ENCODE measurements at places on chromosomes 4 and X. TPM values are rescaled to one million over a fixed set of nuclear protein-coding genes. Genes with fewer than 3 reads are reported as not detected.

DNA sequence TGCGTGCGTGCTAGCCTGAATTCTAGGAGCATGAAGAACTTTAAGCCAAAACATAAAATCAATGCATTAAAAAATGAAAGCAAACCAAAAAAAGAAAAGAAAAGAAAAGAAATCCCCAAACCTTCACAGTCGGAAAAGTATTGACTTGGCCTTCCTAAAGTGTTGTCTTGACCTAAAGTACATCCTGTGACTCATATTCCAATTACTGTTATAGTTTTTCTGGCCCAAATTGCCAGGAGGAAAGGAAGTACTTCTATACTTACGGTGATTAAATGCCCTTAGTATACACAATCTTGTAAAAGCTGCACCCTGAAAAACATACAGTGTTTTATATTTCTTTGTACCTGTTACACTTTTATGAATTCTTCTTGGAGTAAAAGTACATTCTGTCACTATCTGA is 512.8 kb downstream of the ANKRD50 start:
- H3K36me3 ChIP-seq, result no peaks in the 10 kb centered on the region
- H3K27ac ChIP-seq, result no peak overlapping the region
- DNase-seq, result no peak
- no peaks in the 10 kb centered on the region for H3K27me3 ChIP-seq

Gene PIR
- 5.3 TPM for total RNA-seq

DNA sequence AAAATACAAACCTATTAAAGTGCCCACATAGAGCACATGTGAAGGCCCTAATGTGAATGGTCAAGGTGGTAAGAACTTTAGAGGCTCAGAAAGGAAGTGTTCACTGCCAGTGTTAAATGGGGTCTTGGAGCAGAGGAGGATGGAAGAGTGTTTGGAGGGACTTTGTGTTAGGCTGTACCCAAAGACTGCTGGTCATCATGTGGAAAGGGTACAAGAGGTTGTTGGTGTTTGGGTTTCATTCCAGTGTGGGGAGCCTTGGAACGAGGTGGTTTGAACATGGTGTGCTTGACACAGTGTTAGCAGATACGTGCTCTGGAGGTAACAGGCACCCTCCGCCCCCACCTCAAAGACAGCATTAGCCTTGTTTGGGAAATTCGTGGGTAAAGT is 73.1 kb downstream of the RAPGEF2 start:
- no peak overlapping the region for H3K4me3 ChIP-seq
- H3K4me1 ChIP-seq, result peaks cover 35% of the 10 kb centered on the region
- no peak for DNase-seq
- H3K27ac ChIP-seq, result no peak overlapping the region
- H3K27me3 ChIP-seq, result no peaks in the 10 kb centered on the region

GRCh38 chrX:39163581-39164126 is 362.4 kb downstream of the MID1IP1 start:
- H3K4me3 ChIP-seq, result no peak overlapping the region
- no peaks in the 10 kb centered on the region for H3K4me1 ChIP-seq
- no peaks in the 10 kb centered on the region for H3K36me3 ChIP-seq
- no peaks in the 10 kb centered on the region for H3K27me3 ChIP-seq
- no peak for DNase-seq

- no peak overlapping the region for H3K27ac ChIP-seq
- no peaks in the 10 kb centered on the region for H3K36me3 ChIP-seq
- H3K4me3 ChIP-seq, result no peak overlapping the region
Observed at GRCh38 chr4:172996571-172997216, 171.9 kb upstream of the GALNT7 start.

Gene KLKB1
- total RNA-seq, result 2.6 TPM

GRCh38 chrX:153460826-153461225 is 9.6 kb downstream of the HAUS7 start:
- DNase-seq, result peak; percentile 32
- H3K27ac ChIP-seq, result no peak overlapping the region
- H3K4me3 ChIP-seq, result no peak overlapping the region
- no peaks in the 10 kb centered on the region for H3K36me3 ChIP-seq

Gene ITIH6
- not detected for total RNA-seq

DNA sequence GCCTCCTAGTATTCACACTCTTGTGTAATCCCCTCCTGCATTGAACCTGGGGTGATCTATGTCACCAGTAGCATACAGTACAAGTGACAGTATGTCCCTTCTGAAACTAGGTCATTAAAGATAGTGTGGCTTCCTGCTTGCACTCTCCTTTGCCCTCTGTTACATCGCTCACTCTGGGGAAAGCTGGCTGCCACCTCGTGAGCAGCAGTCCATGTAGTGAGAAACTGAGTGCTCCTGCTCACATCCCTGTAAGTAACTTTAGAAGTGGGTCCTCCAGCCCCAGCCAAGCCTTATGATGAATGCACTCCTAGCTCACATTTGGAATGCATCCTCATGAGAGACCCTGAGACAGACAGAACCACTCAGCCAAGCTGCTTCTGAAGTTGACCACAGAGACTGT is 89.8 kb upstream of the TNIP3 start:
- H3K36me3 ChIP-seq, result no peaks in the 10 kb centered on the region
- no peaks in the 10 kb centered on the region for H3K27me3 ChIP-seq
- no peak for DNase-seq
- H3K27ac ChIP-seq, result no peak overlapping the region
- H3K4me3 ChIP-seq, result no peak overlapping the region

GRCh38 chr4:8435656-8436121 is 4.8 kb downstream of the ACOX3 start:
- no peak overlapping the region for H3K4me3 ChIP-seq
- H3K4me1 ChIP-seq, result peaks cover 56% of the 10 kb centered on the region
- DNase-seq, result peak; percentile 29
- no peaks in the 10 kb centered on the region for H3K27me3 ChIP-seq

DNA sequence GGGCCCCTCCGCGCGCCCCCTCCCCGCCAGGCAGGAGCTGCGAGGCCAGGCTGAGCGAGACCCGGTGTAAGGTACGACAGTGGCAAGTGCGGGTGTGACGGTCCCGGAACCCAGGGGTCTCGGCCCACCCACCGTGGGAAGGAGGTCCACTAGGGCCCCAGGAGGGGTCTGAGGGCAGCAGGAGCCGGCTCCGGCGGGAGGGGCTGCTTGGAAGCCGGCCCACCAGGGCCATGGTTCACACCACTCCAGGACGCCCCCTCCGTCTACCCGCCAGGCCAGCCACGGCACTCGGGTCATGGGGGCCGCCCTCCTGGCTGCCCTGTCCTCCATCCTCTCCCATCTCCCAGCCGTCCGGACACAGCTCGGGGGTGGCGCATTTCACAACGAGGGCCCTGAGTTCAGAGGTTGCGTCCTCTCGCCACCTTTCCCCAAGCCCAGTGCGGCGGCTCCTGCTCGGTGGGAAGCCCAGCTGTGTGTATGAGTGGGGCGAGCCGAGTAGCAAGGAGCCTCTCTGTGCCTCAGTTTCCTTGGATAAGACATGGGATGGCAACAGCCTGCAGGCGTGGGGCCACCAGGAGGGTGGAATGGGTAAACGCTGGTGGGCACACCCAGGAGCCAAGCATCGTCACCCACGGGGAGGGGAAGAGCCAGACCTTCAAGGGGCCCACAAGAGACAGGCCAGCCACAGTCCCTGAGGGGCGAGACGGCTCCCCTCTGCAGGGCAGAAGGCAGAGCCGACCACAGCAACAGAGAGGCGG is 81.3 kb downstream of the FAM53A start:
- H3K27me3 ChIP-seq, result no peaks in the 10 kb centered on the region
- H3K27ac ChIP-seq, result no peak overlapping the region
- H3K4me3 ChIP-seq, result no peak overlapping the region
- no peaks in the 10 kb centered on the region for H3K36me3 ChIP-seq
- no peak for DNase-seq
- H3K4me1 ChIP-seq, result no peaks in the 10 kb centered on the region

GRCh38 chrX:80808881-80809411 is 731 bp downstream of the BRWD3 start:
- H3K27me3 ChIP-seq, result no peaks in the 10 kb centered on the region
- no peaks in the 10 kb centered on the region for H3K36me3 ChIP-seq
- H3K4me1 ChIP-seq, result no peaks in the 10 kb centered on the region
- H3K4me3 ChIP-seq, result peak overlapping the region; percentile 65

- no peaks in the 10 kb centered on the region for H3K36me3 ChIP-seq
- H3K27me3 ChIP-seq, result no peaks in the 10 kb centered on the region
- H3K4me3 ChIP-seq, result no peak overlapping the region
Observed at GRCh38 chr4:68592673-68593072, 16.6 kb upstream of the UGT2B17 start.

Gene SSX2B
- not detected for total RNA-seq

DNA sequence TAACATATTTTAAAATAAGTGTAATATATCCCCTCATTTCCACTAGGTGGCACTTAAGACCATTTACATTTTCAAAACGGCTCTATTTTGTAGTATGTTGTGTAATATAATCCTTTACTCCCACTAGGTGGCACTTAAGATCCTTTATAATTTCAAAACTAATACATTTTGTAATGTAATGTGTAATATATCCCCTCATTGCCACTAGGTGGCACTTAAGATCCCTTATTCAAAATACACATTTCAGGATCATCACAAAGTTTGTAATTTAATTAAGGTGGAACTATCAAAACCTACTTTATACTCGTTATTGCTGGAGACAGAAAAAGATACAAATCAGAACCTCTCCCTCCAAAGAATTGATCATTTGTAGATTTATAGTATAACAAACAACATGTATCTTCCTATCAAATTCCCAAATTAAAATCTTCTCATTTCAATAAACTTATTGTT is 132.5 kb downstream of the ARHGAP6 start:
- no peak for DNase-seq
- H3K4me3 ChIP-seq, result no peak overlapping the region
- no peak overlapping the region for H3K27ac ChIP-seq
- no peaks in the 10 kb centered on the region for H3K36me3 ChIP-seq
- no peaks in the 10 kb centered on the region for H3K27me3 ChIP-seq

Gene ATOH1
- not detected for total RNA-seq

DNA sequence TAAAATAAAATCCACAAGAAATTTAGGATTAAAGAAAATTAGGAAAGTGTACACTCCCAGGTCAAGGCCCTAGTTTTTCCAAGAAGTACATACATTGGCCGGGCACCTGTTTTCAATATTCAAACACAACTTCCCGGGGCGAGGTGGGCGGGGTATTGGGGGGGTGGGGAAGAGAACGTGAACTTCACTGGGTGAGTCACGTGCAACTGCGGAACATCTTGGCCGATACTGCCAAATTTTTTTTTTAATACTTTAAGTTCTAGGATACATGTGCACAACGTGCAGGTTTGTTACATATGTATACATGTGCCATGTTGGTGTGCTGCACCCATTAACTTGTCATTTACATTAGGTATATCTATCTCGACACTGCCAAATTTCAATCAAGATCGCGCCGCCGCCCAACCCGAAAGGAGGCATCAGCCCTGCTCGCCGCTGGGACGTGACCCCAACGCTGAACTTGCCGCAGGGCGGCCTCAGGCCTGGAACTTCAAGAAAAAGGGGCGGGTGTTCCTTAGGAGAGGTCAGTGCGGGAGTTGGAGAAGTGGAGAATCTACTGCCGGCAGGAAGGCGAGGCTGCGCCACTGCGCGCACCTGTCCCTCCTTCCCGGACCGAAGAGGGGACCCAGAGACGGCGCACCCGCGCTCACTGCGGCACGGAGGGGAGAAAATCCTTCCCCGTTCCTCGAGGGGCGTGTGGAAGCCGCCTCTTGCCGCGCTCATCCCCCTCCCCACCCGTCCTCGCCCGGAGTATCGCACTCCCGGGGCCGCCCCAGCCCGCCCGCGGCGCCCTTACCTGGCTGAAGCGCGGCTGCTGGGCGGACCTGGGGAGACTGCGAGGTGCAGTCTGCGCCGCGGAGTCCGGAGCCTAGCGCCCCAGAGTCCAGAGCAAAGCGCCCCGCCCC is at the start of gene TEC:
Gene TEC, minus strand, starts transcription at position 883 of the 905 bp plus-strand sequence. CDS start 41,224 bp downstream, outside the sequence.
- no peaks in the 10 kb centered on the region for H3K36me3 ChIP-seq
- H3K27me3 ChIP-seq, result no peaks in the 10 kb centered on the region
- peaks cover 9% of the 10 kb centered on the region for H3K4me1 ChIP-seq
- H3K27ac ChIP-seq, result peak within 1 kb of the TSS; percentile 93

DNA sequence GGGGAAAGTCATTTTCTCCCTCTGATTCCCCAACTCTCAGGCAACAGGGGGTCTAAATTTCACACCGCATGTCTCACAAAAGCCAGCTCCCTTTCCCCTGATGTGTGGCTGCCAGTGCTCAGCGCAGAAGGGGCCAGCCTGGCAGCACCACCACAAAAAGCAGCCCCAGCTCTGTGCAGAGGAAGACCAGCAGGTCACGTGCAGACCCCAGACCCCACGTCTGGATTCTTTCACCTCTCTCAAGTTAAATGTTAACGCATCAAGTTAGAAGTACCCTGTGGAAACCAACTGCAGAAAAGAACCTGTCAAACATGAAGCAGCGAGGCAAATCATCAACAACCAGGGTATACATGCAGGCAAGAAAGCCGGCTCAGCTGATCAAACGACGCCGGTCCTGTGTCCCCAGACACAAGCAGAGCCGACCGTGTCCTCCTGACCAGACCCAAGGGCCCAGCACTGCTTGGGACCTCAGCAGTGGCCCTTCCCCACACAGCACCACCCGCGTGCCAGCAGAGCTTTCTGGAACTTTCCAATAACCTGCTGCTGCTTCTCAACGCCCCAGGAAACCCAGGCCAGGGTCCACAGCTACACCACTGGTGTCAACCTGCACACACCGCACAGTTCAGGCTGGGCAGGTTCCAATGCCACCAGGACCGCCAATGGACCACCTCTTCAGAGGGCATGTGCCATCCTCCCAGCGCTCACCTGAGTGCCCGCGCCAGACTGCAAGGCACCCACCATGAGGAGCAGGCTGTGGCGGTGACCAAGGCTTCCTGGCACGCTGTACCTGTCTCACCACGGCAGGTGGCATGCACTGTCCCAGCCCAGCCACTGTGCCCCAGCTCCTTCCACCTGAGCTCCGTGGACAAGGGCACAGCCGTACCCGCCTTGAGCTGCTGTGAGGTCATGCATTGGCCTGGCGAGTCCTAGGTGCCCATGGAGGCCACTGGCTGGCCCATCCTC is 4.0 kb downstream of the LRPAP1 start:
- H3K36me3 ChIP-seq, result no peaks in the 10 kb centered on the region
- peaks cover 27% of the 10 kb centered on the region for H3K4me1 ChIP-seq
- no peak for DNase-seq
- no peak overlapping the region for H3K27ac ChIP-seq

DNA sequence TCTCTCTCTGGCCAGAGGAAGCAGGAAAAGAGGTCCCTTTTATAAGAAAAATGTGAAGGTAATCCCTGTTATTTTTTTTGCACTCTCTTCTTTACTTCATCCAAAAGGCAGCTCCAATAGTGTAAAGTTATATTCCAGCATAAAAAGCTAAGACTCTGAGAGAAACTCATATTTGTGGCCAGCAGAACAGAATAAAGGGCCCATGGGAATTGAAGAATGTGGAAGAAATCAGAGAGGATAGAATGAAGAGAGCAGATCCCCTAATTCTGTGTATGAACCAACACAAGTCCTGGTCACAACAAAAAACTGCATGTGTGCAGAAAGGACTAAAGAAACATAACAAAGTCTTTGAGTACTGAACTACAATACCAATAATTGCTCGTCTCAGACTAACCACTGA is 22.3 kb downstream of the RPS6KA6 start:
- no peaks in the 10 kb centered on the region for H3K4me1 ChIP-seq
- H3K27ac ChIP-seq, result no peak overlapping the region
- DNase-seq, result no peak
- H3K36me3 ChIP-seq, result no peaks in the 10 kb centered on the region

DNA sequence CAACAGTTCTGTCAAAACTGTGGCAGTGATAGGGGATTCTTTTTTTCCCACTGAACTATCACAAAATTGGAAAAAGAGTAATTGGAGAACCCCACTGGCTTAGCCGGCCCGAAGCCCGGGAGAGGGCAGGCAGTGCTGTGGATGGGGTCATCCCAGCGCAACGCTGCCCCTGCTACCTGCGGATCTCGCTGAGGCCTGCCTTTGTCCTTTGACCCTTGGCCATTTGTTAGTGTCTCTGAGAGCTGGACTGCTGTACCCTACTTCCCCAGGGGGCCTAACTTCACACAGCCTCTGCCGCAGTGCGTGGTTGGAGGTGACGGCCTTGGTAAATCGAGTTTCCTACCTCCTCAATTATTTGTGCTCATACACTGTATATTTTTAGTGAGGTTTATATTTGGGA is 43.0 kb upstream of the MSANTD1 start:
- DNase-seq, result no peak
- no peak overlapping the region for H3K4me3 ChIP-seq
- no peak overlapping the region for H3K27ac ChIP-seq
- peaks cover 37% of the 10 kb centered on the region for H3K4me1 ChIP-seq

All from body of pancreas (tissue), 4 donors.